ENCODE measurements at places on chromosomes 13 and 19.

DNA sequence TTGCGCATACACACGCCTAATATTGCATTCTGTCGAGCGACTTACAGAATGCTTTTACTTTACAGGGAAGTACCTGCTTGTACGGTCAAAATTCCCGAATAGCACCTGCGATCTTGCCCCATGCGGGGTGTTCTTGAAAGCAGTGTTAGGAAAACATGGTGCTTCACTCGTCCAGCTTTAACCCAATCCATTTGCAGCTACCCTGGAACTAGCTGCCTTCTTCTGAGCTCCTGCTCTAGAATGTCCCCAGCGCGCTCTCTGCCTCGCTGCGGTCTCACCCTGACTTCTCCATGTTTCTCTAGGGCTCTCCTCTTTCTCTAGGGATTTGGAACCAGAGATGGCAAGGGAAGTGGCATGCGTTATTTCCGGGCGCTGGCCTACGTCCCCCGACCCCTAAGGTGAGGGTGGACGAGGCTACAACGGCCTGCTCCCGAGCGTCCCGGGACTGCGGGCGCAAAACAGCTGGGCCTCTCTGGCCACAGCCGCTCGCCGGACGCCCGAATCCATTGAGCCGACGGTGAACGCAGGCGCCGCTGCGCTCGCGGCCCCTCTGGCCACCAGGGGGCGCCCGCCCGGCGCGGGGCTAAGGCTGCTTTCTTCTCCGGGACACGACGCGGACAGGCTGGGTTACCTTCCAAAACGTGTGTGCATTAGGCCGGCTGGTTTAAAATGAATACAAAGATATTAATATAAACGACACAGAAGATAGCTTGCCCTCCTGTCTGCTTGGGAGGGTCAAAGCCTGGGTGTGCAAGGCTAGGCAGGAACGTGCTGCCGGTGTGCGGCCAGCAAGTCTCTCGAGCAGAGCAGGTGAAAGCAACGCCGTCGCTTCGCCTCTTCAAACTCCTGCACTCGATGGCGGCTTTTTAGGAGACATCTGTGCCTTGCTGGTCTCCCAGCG lies 1.8 kb upstream of the SPRY2 start:
- DNase-seq = peak; percentile 83

GRCh38 chr19:11422163-11423065 lies 3.3 kb upstream of the RGL3 start:
- peak; percentile 94 for DNase-seq

- DNase-seq = no peak
These were observed 230.1 kb downstream of the KCTD12 start for GRCh38 chr13:76656056-76656455.

DNA sequence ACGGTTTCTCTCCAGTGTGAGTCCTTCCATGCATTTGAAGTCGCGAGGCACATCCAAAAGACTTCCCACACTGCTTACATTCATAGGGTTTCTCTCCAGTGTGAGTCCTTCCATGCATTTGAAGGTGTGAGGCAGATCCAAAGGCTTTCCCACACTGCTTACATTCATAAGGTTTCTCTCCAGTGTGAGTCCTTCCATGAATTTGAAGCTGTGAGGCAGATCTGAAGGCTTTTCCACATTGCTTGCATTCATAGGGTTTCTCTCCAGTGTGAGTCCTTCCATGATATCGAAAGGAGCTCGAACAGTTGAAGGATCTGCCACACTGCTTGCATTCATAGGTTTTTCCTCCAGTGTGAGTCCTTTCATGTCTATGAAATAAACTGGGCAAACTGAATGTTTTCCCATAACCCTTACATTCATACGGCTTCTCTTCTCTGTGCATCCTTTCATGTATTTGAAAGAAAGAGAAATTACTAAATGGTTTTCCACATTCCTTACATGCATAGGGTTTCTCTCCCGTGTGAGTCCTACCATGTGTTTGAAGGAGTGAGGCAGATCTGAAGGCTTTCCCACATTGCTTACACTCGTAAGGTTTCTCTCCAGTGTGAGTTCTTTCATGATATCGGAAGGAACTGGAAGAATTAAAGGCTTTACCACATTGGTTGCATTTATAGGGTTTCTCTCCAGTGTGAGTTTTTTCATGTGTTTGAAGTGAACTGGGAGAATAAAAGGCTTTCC lies 20.3 kb downstream of the ZNF433 start:
- no peak for DNase-seq

- DNase-seq = no peak
These were observed 420.6 kb downstream of the ZNF536 start for GRCh38 chr19:30792561-30793505.

DNA sequence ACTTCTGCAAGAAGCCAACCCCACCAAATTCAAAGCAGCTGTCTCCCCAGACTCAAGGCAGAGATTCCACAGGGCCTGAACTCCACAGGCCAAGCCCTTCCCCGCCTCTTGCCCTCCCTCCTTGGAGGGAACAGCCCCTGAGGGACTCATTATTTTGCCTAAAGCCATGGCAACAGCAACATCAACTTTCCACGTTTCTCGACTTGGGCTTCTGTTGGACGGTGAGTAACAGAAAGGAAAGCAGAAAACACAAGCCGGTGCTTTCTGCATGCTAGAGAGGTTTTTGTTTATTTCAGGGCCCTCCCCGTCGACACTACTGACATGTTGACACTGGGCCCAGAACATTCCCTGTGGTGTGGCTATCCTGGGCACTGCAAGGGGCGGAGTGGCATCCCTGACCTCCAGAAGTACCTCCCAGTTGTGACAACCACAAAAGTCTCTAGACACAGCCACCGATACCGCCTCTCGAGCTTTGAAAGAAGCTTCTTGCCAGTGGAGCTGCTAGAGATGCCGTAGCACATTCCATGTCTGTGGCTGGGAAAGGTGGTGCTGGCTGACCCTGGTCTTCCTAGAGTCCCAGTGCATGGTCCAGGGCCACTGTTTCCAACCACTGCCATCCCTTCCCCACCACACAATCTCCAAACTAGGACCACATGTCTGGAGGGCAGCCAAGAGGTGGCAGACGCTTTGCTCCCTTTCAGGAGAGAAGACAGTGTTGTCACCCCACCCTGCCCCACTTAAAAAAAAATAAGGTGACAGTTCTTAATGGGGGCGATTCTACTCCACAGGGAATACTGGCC lies 12.8 kb downstream of the CAPS start:
- DNase-seq = peak; percentile 79

GRCh38 chr13:76971851-76972829 lies 19.7 kb upstream of the CLN5 start:
- no peak for DNase-seq

- no peak for DNase-seq
These were observed 5.9 kb upstream of the MLNR start for GRCh38 chr13:49213997-49214916.

DNA sequence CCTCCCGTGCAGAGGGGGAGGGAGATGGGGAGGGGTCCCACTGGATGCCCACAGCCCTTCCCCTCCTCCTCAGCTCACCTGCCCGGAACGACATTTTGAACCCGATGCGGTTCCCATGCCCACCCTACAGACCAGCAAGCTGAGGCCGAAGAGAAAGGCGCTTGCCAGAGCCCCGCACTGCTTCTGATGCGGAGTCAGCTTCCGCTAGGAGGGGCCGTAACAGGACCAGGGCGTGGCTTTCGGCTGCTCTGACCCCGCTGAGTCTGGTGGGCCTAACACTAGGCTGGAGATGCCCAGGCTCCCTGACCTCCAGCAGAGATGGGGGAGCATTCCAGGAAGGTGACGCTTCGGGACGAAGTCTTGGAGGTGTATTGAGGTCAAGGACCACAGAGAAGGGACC lies 6.7 kb downstream of the ONECUT3 start:
- peak; percentile 36 for DNase-seq

- DNase-seq = no peak
These were observed 453.0 kb downstream of the SLITRK5 start for GRCh38 chr13:88124142-88124541.

DNA sequence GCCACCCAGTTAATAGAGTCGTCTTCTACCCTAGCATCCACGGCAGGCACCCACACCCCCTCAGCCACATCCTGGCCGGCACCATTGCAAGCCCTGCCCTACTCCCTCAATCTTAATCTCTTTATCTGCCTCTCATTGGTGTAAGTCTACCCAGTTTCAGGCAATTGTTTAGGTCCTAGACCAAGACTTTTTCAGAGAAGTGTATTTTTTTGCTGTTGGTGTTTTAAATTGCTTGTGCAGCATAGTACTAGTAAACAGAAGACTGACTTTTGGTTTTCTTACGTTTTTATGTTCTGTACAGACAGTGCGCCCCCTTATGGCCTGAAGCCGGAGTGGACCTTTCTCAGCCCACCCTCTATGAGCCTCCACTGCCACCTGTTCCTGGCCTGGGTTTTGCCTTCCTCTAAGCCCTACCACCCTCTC lies 2.3 kb upstream of the LCP1 start:
- DNase-seq = no peak

- no peak for DNase-seq
These were observed 621 bp downstream of the NOVA2 start for GRCh38 chr19:45972947-45973540.

DNA sequence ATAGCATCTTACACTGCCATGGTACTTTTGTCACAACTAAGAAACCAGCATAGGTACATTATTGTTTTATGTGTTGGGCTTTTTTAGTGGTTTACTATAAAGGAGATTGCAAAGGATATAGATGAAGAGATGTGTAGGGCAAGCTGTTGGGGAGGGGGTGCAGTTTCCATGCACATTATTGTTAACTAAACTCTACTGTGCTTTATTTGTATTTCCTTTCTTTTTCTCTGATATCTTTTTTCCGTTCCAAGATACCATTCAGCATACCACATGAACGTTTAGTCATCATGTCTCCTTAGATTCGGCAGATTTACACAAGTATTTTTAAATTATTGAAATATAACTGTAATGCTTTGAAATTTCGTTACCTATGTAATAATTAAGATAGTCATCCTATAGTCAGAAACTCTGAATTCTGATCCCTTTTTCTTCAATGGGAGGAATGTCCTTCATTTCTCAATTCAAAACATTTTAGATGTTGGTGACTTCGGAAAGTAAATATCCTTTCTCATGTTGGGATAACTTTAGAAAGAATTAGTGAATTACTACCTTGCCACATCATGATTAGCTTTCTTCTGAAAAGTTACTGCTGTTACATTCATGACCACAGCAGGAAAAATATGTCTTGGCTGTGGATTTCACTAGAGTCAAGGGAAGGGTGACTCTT lies 82.8 kb downstream of the FRY start:
- DNase-seq = no peak

- DNase-seq = no peak
These were observed 305.3 kb downstream of the IRS2 start for GRCh38 chr13:109481040-109481439.

DNA sequence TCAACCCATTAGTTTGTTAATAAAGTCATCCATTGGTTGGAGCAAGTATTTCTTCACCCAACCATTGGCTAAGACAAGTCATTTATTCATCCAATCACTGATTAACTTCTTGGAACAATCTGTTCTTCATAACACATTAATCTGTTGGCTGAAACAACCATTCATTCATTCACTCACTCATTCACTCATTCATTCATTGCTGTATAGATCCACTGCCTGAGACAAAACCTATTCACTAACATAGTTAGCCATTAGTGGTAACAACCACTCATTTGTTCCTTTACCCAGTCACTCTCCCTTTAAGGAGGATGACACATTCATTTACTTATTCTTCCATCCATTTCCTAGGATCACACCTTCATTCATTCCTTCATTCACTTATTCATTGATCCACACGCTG lies 15.2 kb downstream of the EML2 start:
- DNase-seq = no peak

DNA sequence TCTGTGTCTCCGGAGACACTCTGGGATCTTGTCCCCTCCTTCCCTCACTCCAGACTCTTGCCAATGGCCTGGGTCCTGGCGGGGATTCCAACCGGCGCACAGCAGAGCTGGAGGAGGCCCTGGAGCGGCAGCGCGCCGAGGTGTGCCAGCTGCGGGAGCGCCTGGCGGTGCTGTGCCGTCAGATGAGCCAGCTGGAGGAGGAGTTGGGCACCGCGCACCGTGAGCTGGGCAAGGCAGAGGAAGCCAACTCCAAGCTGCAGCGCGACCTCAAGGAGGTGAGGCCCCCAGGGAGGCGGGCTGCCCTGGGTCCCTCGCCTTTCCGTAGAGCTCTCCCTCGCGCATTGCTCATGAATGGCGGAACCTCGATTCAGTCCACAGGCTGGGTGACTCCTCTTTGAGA lies 11.0 kb downstream of the PPFIA3 start:
- DNase-seq = peak; percentile 45

- no peak for DNase-seq
These were observed 41.7 kb downstream of the TNFSF11 start for GRCh38 chr13:42615691-42616090.

- DNase-seq = no peak
These were observed 145.6 kb upstream of the KLHL1 start for GRCh38 chr13:70253834-70254233.

GRCh38 chr19:9885077-9885552 lies 50.0 kb downstream of the PIN1 start:
- peak; percentile 70 for DNase-seq

DNA sequence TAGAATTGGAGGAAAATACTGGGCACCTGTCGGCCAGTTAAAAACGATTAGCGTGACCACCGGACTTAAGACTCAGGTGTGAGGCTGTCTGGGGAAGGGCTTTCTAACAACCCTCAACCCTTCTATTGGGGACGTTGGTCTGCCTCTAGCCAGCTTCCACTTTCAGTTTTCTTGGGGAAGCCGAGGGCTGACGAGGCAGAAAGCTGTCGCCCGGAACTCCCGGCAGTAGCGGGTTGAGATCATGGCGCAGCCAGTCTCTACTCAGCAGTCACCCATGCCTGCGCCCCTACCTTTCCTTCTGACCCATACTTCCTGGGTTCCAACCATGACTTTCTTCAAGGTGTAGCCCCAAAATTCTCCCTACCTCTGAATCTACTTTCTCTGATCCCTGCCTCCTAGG lies 1424.1 kb downstream of the SLITRK1 start:
- no peak for DNase-seq

- DNase-seq = peak; percentile 98
These were observed 2.6 kb upstream of the PRKCG start for GRCh38 chr19:53879140-53880081.

GRCh38 chr19:10660346-10660745 lies 6.2 kb downstream of the ILF3 start:
- DNase-seq = no peak

GRCh38 chr19:3477951-3478350 lies 2.4 kb downstream of the SMIM24 start:
- DNase-seq = no peak

DNA sequence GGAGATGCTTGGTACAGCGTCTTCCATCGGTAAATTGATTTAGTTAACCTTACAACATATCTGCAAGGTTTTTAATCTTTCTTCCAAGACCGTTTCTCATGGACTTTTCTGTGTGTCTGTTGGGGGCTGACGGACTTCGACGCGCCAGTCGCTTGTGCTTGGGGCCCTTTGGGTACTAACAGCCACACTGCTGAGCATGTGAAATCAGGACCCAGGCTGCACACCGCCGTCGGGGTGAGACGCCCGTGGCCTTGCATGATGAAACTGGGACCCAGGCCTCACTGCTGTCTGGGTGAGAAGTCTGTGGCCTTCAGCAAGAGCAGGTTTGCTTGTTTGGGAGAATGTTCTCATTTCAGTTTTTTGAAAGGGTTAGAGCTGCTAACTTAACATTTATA lies 9.8 kb downstream of the ATP4B start:
- DNase-seq = no peak
